WTC11 (cell line): ENCODE measurements at places on chromosomes 2 and 18.

- DNase-seq: peak; percentile 65
Measured at GRCh38 chr2:20224716-20225293, at the start of gene SDC1. TSS of gene SDC1 (minus strand) at chr2:20225130. CDS start at chr2:20224867, 263 bp downstream.

GRCh38 chr2:64005707-64006356 is 13.4 kb downstream of the VPS54 start:
- no peak for DNase-seq

DNA sequence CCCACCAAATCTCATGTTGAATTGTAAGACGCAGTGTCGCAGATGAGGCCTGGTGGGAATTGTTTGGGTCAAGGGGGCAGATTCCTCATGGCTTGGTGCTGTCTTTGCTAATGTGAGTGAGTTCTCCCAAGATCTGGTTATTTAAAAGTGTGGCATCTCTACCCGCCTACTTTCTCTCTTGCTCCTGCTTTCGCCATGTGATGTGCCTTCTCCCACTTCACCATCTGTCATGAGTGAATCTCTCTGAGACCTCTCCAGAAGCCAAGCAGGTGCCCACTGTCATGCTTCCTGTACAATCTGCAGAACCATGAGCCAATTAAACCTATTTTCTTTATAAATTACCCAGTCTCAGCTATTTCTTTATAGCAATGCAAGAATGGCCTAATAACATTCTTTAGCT is 246.6 kb upstream of the CDH20 start:
- DNase-seq: no peak

- DNase-seq: no peak
Measured at GRCh38 chr18:23565916-23566547, 20.3 kb downstream of the NPC1 start.

DNA sequence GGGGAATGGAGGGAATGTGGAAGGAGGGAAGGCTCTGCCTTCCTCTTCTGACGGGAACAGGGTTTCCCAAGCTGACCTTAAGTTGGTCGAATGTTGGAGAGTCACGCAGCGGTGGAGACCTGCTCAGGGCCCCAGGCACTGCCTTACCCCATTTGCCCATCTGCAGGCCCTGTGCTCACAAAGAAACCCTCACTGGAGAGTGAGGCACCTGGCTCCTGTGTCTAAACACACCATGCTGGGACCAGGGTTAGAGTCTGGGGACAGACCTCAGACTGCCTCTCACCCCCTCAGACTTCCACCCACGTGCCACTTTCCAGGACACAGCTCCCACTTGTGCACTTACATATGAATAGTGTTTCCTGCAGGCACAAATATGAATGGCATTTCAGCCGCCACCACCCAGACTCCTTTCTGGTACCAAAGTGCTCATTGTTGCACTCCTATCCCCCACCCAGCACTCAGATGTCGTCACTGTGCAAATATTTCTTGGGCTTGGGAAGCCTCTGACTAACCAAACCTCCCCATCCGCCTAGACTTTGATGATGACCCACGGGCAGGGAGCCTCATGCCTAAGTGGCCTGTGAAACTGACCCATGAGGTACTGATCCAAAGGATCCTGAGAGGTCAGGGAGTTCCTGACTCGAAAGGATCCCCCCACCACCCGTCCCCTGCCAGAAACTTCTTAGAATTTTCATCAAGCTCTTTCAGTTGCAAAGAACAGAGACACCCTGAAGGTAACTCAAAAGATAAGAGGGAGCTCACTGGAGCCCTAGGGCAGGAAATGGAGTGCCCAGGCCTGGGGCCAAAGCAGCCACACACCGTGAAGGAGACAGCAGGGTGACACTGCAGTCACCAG is 78.3 kb downstream of the STPG4 start:
- DNase-seq: no peak

GRCh38 chr2:11675423-11676112 is 5.6 kb upstream of the NTSR2 start:
- no peak for DNase-seq

DNA sequence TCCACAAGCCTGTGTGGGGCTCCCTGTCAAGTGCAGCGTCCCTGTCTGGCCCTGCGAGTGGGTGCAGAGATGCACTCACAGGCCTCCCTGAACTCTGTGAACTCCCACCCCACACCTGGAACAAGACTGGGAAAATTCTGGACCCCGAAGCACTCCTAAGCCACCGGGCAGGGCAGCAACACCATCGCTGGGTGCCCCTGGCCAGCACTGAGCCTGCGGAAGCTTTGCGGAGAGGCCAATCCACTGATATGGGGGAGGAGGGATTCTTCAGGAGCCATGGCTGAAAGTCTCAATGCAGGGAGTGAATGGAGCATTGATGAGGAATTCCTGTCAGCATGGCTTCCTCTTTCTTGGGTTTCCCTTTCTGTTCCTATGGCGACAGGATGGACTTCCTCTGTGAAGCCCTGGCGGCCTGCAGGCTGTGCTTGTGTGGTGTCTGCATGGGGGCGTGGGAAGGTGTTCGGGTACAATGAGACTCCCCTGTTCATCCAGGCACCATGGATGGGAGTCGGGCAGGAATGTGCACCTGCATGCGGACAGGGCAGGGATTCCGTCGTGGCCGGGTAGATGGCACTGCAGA is 15.1 kb downstream of the TRIB2 start:
- no peak for DNase-seq

- DNase-seq: no peak
Measured at GRCh38 chr2:206408323-206409320, 34.7 kb upstream of the ADAM23 start.

- DNase-seq: no peak
Measured at GRCh38 chr2:3575534-3576262, 638 bp downstream of the RPS7 start.

DNA sequence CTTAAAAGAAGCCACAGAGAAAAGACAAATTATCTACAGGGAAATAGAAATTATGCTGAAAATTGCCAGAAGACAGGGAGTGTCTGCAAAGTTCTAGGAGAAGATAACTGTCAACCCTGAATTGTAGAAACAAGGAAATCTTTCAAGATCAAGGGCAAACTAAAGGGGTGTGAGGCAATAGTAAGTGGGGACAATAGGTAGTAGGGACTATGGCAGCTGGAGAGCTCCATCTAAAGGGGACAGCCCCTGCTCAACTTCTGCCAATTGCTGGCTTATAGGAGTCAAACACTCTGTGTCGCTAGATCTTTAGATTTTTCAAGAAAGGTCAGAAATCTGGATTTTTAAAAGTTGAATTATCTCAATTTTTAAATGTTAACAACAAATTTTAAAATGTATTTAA is 10.1 kb upstream of the ST3GAL5 start:
- no peak for DNase-seq

DNA sequence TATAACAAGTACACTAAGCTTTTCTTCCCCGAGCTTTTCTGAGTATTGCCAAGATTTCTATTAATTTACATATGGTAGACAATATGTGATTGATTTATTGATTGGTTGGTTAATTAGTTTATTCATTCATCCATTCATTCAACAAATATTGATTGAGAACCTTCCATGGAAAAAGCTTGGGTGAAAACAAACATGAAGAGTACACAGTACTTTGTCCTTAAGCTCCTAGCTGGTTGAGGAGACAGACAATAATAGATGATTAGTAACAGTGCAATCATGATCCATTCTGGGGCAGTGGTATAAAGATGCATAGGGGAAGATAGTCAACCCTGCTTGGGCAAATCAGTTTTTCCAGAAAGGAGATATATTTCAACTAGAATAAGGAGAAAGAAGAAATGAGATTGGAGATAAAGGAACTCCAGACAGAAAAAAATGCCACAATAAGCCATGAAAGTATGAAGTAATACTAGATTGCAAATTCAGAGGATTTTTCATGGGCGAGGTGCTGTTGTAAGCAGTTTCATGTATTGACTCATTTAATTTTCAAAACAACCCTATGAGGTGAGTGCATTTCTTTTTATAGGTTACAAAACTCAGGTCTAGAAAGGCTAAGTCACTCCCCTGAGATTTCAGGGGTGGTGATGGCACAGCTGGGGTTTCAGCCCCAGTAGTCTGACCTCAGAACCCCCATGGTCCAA is 129.5 kb downstream of the RND3 start:
- DNase-seq: no peak

GRCh38 chr2:67790622-67791021 is 272.2 kb downstream of the C1D start:
- no peak for DNase-seq

DNA sequence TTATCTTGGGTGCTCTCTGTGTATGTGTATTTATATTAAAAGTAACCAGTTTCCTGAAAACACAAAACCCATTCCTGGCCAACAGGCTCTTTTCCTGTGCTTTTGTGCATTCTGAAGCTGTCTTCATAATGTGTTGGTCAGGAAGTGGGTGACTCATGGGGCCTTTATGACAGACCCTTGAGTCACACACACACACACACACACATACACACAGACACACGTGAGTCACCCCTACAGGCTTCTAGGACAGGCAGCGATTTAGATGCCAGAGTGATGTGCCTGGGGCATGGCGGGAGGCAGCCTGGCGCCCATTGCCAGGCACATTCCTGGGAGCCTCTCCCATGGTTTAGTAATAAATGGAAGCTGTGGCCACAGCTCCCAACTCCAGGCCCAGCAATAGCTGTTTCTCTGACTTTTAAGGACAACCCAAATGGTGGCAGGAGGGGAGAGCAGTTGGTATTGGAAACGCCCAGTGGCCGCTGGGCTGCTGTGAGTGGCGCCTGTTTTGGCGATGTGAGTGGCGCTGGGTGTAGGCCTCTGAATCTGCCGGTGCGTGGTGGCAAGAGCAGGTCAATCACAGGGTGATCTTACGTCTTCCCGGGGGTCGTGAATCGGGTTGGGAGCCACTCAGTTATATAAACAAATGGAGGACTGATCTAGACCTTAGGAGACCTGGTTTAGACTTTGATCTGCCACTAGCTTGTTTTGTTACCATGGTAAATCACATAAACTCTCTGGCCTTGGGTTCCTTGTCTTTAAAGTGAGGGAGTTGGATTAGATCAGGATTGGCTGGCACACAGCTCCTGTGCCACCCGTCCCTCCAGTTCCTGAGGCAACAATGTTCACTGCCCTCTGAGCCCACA is 150.7 kb upstream of the DLX2 start:
- no peak for DNase-seq

DNA sequence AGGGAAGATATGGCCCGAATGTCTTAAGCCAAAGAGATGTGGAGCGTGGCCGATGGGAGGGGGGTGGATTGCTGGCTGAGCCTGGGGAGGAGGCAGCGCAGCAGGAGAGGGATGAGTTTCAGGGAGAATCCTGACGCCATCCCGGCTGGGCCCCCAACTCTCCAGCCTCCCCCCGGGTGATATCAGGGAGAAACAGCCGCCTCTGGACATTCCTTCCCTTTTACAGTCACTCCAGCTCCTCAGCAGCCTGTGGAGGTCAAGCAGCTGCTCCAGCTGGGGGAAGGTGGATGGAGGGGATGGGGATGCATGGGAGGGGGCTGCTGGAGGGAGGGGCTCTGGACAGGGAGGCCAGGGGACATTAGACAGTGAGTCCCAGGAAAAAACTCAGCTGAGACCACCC is 9.5 kb upstream of the DES start:
- DNase-seq: no peak

DNA sequence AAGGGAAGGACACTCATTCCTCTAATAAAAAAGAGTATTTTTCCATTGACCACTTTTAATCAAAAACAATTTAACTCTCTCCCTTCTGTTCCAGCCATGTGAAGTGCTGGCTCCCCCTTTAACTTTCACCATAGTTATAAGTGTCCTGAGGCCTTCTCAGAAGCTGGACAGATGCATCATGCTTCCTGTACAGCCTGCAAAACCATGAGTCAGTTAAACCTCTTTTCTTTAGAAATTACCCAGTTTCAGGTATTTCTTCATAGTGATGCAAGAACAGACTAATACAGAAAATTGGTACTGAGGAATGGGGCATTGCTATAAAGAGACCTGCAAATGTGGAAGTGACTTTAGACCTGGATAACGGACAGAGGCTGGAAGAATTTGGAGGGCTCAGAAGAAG is 643.6 kb upstream of the DDX18 start:
- DNase-seq: no peak

GRCh38 chr2:40746191-40746590 is 294.3 kb upstream of the SLC8A1 start:
- no peak for DNase-seq

GRCh38 chr18:11411048-11411447 is 198.3 kb upstream of the SLC35G4 start:
- no peak for DNase-seq

DNA sequence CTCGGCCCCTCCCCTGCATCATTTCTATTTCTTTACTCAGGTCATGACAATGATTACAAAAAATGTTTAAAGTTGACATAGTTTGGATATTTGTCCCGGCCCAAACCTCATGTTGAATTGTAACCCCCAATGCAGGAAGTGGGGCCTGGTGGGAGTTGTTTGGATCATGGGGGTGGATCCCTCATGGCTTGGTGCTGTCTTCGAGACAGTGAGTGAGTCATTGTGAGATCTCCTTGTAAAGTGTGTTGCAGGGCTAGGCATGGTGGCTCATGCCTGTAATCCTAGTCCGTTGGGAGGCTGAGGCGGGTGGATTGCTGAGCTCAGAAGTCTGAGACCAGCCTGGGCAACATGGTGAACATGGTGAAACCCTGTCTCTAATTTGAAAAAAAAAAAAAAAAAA is 9.2 kb upstream of the MAP4K4 start:
- no peak for DNase-seq

- DNase-seq: no peak
Measured at GRCh38 chr2:85886590-85886989, 2.2 kb downstream of the ST3GAL5 start.

GRCh38 chr2:40554665-40555294 is 102.9 kb upstream of the SLC8A1 start:
- peak; percentile 83 for DNase-seq

GRCh38 chr18:10751653-10752052 is 225.8 kb downstream of the NAPG start:
- DNase-seq: no peak

GRCh38 chr2:240149943-240150784 is 9.7 kb upstream of the OTOS start:
- DNase-seq: peak; percentile 80

DNA sequence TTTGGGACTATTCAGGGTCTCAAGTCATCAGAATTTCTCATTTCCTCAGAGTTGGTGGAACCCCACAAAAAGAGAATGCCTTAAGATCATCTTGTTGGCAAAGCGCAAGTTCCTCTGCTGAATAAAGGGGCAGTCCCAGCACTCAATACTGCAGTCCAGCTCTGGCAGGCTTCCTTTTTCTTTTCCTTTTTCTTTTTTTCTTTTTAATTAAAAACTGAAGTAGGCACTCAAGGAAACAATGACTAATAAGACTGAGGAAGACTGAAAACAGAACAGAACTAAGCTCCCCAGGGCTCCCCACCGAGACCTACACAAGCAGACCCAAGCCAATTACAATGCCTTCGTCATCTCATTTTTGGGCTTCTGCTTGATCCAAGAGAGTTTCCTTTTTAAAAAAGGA is 82.0 kb downstream of the STK39 start:
- DNase-seq: no peak

DNA sequence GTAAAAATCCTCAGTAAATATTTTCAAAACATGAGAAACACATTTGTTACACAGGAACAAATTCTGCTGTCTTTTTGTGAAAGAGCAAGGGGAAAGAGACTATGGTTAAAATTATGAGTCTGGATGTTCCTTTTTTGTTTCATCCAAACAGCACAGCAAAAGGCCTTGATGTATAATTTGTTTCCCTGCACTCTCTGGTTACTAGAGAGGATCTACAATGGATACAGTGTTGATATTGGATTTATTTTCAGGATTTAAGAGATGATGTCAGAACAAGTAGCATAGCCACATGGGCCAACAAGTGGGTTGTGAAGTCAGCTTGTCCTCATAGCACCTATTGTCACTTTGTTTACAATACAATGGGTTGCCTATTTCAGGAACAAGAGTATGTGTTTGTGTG is 11.3 kb upstream of the ERBB4 start:
- no peak for DNase-seq
